ENCODE measurements at places on chromosomes 5 and 9. TPM values are rescaled to one million over a fixed set of nuclear protein-coding genes. Genes with fewer than 3 reads are reported as not detected.

GRCh38 chr5:28027851-28028250, 989.5 kb upstream of the CDH9 start:
- no peak for DNase-seq

DNA sequence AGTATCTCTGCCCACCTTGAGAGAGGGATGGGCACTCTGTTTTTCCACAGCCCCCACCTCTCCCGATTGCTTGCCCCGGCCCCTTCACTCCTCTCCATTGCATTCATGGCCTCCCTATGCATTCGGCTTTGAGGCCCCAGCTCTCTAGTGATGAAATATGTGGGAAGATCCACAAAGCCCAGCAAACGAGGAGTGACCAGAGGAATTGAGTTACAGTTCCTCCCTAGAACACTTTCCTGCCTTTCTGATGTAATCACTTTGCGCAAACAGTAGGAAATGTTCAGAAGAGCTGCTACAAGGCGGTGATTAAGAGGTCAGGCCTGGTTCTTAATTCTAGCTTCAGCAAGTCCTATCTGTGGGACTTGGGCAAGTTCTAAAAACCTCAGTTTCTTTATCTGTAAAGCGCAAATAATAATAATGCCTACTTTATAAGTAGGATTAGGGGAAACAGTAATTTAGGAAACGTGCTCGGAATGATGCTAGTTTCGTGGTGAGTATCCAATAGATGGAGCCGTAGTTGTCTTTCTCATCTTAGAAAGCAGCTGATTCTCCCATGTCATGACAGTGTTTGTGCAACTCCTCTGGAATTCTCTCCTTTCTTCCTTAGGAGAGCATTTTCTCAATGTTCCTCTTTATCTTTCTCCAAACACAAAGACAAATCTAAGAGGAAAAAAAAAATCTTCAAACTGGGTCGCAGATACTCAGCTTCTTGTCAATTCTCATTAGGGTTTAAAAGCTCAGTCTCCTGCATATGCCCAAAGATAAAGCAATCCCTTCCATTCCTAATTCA, 99.5 kb upstream of the MSX2 start:
- no peak for DNase-seq

GRCh38 chr9:86945728-86946200, 1.5 kb downstream of the GAS1 start:
- no peak for DNase-seq

GRCh38 chr5:132258102-132259068, 889 bp downstream of the PDLIM4 start:
- DNase-seq = peak; percentile 68

- no peak for DNase-seq
Measured at GRCh38 chr5:112005623-112005930, 248.6 kb upstream of the NREP start.

Gene ACOT12
- not detected for total RNA-seq

- DNase-seq = no peak
Measured at GRCh38 chr9:128324401-128324800, 1.8 kb downstream of the COQ4 start.

DNA sequence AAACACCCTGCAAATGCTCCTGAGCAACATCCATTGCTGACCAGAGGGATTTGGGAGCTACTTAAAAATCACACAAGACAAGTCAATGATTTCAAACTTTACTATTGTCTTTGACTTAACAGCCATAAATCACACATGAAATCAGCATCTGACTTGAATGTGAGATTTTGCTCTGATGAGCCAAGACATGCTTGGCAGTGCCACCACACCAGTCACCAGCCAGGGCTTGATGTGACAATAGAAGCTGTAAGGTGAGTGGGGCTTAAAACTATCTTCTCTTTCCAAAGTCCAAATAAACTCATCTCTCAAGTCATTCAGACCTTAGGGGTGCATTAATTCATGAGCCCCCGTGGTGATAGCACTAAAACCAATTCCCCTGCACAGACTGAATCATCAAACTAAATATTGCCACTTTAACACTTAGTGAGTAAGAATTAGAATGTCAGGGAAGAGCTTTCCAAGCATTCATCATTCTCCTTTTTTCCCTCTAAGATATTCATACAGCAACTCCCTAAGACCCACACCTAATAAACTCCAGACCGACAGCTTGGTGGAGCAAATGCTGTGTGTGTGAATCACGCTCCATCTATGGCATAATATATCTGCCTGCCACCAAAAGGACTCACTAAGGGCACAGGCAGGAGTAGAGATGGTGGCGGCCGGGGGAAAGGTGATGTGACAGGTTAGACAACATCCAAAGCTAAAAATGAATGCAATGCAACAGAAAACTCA, 119.4 kb downstream of the SPOCK1 start:
- no peak for DNase-seq

DNA sequence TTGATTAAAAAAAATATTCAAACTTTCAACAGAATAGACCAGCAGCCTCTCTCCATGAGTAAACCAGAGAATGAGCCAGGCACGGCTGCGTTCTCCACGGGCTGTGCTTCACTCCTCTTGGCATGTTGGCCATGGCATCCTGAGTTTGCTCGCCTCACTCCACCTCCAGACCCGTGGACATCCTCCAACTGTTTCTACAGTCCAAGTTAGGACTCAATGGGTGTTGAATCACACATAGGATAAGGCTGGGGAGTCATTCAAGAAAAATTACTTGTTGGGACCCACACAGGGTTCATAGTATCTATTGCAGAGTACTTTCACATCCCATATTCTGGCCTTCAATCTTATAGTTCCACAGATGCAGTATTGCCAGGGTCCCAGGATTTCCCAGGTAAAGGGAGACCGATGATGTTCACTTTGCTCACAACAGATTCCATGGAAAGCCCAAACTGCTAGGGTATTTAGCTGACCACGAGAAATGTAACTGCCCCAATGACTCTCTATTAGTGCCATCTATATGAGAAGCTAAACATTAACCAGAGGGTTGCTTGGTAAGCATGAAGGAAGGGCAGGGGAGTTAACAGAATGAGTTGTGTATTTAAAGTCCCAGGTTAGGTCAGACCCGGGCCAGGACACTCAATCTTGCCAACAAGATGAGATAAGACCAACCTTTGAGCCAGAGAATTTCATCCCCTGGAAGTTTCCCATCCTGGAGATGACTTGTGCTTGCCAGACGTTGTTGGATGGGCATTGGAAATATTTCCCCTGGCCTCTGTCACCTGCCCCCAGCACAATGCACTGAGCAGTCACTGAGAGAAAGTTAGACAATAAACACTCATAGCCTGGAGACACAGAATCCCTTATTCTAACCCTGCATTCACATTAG, 19.7 kb upstream of the GDA start:
- no peak for DNase-seq

Gene IL9
- total RNA-seq = not detected

Gene SLC25A46
- 27.4 TPM for total RNA-seq

Gene CCDC183
- 2.0 TPM for total RNA-seq

DNA sequence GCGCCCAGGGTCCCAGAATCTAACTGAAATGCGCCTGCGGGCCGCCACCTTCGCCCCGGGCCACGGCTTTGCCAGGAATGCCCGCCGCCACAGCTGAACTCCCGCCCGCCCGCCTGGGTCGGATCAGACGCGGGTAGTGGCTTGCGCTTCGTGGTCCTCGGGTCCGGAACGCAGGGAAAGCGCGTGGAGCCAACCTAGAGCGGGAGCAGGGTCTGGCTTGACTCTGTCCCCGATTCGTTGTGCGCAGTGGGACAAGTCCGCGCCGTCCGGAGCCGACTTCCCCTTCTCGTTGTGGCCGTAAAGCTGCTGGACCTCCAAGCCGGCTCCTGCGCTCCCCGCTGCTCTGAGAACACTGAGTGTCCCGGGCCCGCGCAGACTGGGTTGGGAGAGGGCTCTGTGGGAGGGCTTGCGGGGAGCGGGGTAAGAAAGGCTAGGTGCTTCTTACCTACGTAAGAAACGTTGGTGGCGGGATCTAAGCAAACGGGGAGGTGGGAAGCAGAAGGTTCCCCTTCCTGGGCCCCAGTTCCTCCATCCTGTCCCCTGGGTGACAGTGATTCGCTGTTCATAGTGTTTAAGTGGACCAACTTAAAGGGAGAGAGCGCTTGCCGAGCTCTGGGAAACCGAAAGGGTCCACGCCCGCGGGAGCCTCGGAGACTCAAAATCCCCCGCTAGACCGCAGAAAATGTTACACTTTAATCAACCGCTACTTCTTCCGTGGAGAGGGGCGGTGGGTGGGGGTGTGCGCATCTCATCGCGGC, 4.4 kb upstream of the FOXE1 start:
- DNase-seq = no peak

- no peak for DNase-seq
Measured at GRCh38 chr9:134170532-134171315, 6.4 kb upstream of the RNU6ATAC start.
